ENCODE measurements at places on chromosomes 2 and 18. TPM values are rescaled to one million over a fixed set of nuclear protein-coding genes. Genes with fewer than 3 reads are reported as not detected.

The PPM1G gene
- total RNA-seq = 45.4 TPM

DNA sequence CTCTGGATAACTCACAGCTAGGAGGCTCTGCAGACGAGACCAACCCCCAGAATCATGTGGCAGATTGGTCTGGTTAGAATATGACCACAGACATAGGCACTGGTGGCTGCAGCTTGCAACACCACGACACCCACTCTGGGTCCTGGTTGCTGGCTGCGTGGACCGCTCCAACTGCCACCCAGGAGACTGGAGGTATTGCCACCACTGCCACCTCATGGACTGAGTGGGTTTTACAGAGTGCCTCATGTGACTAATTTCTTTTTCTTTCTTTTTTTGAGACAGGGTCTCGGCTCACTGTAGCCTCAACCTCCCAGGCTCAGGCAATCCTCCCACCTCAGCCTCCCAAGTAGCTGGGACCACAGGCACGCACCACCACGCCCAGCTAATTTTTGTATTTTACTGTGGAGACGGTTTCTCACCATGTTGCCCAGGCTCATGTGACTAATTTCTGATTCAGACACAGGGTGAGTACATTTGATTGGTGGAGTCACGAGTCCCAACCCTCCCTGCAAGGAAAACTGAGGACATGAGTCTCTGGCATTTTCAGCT lies 29.9 kb upstream of the NT5DC4 start:
- no peaks in the 10 kb centered on the region for H3K27me3 ChIP-seq
- no peaks in the 10 kb centered on the region for H3K36me3 ChIP-seq
- peaks cover 9% of the 10 kb centered on the region for H3K4me1 ChIP-seq
- no peak overlapping the region for H3K4me3 ChIP-seq
- no peak overlapping the region for H3K27ac ChIP-seq

DNA sequence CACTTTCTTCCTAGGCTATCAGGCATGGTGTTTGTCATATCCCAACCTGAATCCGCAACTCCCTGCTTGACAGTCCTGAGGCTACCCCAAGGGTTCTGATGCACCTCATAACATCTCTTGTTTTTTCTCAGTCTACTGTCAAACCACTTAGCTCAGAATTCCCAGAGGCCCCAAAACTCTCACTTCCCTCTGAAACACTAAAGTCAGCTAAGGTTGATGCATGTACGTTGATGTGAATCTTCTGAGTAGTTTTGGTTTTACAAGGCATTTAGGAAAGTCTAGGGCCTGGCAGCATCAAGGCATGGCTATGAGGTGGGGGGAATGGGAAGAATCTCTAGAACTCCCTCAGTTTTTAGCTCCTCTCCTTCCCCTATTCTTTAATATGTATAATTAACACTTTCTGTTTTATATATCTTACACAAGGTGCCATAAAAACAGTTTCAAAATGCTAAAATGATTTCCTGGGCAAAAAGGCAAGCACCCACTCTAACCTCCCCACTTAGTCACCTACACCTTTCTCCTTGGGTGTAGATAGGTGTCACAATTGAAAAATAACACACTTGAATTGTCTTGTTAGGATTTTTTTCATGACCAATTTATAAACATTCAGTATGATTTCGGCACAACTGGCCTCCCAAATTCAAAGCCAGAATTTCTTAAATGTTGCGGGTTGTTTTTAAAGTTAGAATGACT lies 71.4 kb upstream of the TANK start:
- no peaks in the 10 kb centered on the region for H3K27me3 ChIP-seq
- no peak overlapping the region for H3K27ac ChIP-seq
- no peak for DNase-seq
- no peaks in the 10 kb centered on the region for H3K4me1 ChIP-seq

DNA sequence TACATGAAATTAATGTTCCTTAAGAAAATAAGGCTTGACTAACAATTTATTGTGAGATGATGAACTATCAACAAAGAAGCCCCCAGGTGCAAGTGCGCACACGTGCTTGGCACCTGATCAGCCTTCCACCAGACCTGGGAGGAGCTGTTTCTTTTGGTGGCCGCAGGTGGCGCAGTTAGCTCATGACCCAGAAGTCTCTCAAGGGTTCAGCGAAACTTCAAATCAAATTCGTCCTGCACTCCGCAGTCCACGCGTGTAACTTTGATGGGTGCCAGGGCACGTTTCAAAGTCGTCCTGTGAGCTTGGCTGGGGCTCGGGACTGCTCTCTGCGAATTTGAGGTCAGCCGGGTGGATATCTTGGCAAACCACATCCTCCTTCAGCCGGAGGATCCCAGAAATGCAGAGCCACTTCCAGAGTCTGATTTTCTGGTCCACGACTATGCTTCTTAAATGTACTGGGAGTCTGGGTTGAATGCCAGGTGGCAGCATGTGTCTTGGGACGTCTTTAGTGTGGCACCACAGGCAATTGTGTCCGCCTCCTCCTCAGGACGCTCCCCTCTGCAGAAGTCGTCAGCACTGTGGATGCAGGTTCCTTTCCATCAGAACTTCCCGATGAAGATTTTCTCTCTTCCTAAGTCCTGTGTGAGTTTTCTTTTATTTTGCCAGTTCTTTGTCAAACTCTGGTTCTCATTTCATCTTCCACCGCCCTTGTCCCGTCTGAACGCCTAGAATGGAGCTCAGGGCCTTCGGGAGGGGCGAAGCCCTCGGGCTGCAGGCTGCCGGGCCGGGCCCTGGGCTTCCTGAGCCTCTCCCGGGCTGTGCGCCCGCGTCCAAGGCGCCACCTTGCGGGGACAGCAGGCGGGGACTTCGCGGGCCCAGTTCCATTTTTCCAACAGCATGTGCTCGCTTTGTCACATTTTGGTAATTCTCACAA lies 61.3 kb upstream of the RAPGEF4 start:
- H3K27ac ChIP-seq = no peak overlapping the region
- no peaks in the 10 kb centered on the region for H3K4me1 ChIP-seq
- DNase-seq = no peak
- H3K36me3 ChIP-seq = no peaks in the 10 kb centered on the region
- H3K4me3 ChIP-seq = no peak overlapping the region

GRCh38 chr2:201361078-201361733 lies 4.1 kb upstream of the FLACC1 start:
- H3K4me1 ChIP-seq = no peaks in the 10 kb centered on the region
- H3K27ac ChIP-seq = no peak overlapping the region
- H3K36me3 ChIP-seq = no peaks in the 10 kb centered on the region
- no peak for DNase-seq
- no peaks in the 10 kb centered on the region for H3K27me3 ChIP-seq
- no peak overlapping the region for H3K4me3 ChIP-seq
